ENCODE measurements at places on chromosomes 13 and 19. TPM values are rescaled to one million over a fixed set of nuclear protein-coding genes. Genes with fewer than 3 reads are reported as not detected.

- peak; percentile 62 for DNase-seq
Observed at GRCh38 chr19:54470991-54471782, 1.9 kb downstream of the CDC42EP5 start.

- DNase-seq: no peak
Observed at GRCh38 chr19:51354742-51355148, 11.4 kb downstream of the ETFB start.

DNA sequence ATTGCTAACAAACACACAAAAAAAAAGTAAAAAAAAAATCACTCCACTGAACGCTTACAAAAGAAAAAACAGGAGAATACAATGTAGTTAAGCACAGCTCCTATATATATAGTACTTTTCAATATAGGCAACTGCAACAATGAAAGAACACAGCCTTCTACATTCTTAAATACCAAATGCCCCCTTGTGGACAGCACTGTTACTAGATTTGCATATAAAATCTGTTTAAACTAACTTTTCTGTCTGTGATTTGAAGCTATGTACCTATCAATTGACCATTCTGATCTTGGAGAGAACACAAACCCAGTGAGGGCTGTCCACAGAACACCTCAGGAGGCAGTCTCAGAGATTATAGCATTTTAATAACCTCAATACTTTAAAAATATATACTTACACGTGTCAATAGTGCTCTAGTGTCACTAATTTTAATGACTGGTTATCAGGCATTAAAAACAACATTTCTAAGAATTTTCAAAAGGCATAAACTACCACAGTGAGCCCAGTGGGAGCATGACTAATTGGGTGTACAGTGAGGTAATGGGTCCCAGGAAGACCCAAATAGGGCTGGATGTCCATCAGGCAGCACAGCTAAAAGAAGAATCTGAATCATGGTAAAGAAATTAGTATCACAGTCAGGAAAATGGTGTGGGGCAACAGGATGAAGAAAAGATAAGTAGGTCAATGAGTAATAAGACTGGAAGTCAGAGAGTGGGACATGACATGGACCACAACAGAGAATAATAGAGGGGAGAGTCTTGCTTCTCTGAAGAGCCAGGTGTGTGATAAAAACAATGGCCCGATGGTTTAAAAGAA is 22.2 kb downstream of the CCDC169 start:
- no peak for DNase-seq

The XAB2 gene
- total RNA-seq: 24.1 TPM

The PTGIR gene
- not detected for total RNA-seq

Measured in frontal cortex (tissue), 4 donors.